ENCODE measurements at places on chromosomes 11 and 22.

- DNase-seq = no peak
These were observed 12.9 kb upstream of the PIK3IP1 start for GRCh38 chr22:31305194-31305593.

DNA sequence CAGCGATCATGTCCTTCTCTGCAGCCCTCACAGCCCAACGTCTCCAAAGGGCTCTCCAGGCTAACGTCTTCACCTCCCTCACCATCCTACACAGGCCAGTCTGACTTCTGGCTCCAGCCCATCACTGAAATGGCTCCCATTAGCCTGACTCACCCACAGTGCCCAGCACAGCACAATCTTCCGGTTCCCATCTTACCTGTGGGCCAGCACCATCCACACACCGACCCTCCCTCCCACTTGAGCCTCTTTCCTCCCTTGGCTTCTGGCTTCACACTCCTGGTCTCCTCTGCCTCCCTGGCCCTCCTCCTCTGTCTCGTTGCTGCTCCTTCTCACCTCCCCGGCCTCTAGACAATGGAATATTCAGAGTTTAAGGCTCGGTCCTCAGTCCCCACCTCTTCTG is 51.2 kb downstream of the PDE2A start:
- no peak for DNase-seq

DNA sequence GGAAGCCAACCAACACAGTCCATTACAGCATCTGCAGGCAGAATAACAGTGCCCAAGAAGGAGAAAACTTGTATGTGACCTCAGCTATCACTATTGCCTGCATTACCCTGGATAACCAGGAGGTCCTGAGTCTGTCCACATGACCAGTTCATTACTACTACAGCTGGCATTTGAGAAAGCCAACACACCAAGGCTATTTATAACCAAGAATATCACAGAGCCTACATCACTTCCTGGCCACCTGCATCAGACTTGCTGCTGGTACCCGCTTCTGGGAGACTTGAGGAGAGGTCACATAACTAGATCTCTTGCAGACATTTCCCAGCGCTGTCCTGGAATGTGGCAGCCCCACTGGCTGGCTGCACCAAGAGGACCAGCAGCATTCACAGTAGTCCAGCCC is 11.1 kb upstream of the OR56B4 start:
- no peak for DNase-seq

DNA sequence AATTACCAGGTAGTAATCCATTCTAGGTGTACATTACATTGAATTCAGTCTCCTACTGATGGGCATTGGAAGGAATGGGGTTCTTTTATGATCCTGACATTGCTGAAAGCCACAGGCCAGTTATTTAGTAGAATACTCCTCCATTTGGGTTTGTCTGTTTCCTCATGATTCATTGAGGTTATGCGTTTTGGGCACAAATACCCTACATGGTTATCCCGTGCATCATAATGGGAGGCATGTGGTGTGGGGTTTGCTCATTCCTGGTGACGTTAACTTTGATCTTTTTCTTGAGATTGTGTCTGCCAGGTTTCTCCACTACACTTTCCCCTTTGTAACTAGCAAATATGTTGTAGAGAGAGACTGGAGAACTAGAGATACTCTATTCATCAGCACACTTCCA is 5.5 kb downstream of the FOLR3 start:
- DNase-seq = no peak

- DNase-seq = no peak
These were observed 110.5 kb downstream of the ATG16L2 start for GRCh38 chr11:72924568-72925190.

DNA sequence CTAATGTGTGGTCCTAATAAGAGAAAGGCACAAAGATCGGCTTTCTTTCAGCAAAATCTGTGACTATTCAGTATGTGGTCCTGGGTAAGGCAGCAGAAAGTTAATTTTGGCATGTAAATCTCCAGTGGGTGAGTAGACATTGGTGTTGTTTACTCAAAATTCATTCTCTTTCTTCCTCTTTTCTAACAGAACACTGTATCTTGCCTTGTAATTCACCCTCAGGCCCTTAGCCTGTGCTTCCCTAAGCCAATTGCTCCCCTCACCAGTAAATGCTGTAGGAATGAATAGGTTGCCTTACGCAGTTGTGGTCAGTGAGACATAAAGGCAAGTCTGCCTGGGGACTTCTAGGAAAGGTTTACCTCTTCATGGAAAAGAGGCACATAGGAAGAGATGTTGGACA is 49.9 kb upstream of the PDE3B start:
- DNase-seq = no peak

- DNase-seq = no peak
These were observed 117.4 kb downstream of the DBX1 start for GRCh38 chr11:20042811-20043341.

DNA sequence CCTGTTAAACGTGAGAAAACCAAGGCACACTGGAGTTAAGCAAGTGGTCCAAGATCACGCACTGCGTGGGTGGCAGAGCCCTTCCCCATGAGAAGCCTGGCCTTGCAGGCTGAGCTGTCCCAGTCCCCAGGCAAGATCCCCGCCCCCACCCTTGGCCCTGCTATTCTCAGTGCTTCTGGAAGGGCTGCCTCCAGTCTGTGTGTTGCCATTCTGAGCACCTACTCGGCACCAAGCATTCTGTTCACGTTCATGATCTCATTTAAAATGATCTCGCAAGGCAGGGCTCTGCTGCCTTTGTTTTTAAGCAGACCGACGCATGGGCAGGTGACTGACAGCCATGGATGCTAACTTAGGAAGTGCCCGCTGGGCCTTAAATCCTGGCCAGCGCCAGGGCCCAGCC is 62.8 kb downstream of the PHF21B start:
- no peak for DNase-seq

DNA sequence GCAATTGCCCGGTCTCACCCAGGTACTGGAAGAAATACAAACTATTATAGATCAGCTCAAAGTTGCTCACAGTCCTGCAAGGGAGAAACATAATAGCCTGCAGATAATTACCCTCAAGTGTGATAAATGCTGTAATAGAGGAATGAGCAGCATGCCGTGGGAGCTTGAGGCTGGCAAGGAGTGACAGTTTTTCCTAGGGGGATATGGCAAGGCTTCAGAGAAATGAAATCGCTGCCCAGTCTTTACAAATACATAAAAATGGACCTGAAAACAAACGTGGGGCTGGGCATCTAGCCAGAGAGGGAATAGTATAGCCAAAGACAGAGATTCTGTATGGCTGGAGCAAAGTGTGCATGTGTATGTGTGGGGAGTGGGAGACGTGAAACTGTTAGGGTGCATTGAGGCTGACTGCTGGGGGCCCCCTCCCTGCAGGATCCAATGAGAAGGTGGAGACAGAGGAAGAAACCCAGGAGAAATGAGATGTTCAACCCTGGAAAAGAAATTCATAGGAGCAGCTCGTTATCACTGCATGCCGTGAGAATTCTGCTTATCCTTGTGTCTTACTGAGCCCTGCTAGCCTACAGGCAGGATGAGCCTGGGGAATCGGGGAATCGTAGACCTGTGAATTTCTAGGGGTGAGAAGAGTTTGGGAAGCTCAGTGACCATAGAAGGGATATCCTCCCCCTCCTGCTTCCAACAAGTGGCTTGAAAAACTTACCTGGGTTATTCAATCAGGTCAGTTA is 167.0 kb downstream of the LDLRAD3 start:
- DNase-seq = no peak

- peak; percentile 73 for DNase-seq
These were observed 14.2 kb downstream of the TP53I11 start for GRCh38 chr11:44936525-44936924.

DNA sequence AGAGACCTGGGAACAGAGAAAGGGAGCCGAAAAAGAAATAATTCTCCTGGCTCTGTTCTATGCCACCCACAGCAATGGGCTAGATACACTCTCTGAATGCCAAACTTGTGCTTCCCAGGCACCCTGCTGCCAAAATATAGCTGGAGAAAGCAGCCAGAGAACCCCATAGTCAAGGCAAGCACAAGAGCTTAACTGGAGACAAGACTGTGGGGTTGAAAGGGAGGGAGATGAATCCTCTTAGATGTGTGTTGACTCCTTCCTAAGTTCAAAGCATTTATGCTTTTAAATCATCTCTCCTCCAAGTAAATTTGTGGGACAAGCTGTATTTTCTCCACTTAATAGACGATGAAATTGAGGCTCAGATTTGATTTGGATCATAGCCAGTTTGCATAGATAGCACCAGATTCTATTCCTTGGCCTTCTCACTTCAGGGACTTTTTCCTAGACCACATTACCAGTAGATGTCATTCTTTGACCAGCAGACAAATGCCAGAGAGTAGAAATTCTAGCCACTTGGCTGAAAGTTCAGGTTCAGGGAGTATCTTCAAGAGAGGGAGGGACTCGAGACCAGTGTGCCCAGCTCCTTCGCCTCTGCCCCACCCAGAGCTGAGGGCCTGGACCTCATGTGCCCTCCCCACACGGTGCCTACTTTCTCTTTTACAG is 16.5 kb upstream of the ETS1 start:
- DNase-seq = no peak

DNA sequence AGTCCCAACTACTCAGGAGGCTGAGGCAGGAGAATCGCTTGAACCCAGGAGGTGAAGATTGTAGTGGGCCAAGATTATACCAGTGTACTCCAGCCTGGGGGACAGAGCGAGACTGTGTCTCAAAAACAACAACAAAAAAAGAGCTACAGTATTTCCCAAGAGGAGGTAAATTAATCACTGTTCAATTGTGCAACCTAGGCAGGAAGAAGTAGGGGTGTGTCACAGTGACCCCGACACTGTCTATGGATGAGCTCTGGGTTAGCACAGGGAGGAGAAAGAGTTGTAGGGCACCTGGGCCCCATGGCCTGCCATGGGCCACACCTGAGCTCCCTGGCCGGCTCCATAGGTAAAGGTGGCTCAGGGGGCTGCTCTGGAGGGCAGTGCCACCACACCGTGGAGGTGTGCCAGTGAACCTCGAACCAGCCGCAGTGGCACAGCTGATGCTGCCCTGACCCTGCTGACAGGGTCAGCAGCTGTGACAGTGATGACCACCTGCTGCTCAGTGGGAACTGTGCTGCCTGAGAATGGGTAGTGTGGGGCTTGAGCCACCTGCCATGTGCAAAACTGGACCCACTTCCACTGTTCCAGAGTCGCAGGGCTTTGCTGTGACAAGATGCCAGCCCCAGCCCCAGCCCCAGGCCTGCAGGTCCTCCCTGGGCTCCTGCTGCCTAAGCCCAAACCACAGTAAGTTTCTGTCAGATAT is 84.0 kb upstream of the PITPNB start:
- DNase-seq = no peak

GRCh38 chr11:129364143-129364654 is 11.4 kb upstream of the BARX2 start:
- peak; percentile 64 for DNase-seq

- no peak for DNase-seq
These were observed 35.9 kb downstream of the PIK3C2A start for GRCh38 chr11:17171916-17172315.

DNA sequence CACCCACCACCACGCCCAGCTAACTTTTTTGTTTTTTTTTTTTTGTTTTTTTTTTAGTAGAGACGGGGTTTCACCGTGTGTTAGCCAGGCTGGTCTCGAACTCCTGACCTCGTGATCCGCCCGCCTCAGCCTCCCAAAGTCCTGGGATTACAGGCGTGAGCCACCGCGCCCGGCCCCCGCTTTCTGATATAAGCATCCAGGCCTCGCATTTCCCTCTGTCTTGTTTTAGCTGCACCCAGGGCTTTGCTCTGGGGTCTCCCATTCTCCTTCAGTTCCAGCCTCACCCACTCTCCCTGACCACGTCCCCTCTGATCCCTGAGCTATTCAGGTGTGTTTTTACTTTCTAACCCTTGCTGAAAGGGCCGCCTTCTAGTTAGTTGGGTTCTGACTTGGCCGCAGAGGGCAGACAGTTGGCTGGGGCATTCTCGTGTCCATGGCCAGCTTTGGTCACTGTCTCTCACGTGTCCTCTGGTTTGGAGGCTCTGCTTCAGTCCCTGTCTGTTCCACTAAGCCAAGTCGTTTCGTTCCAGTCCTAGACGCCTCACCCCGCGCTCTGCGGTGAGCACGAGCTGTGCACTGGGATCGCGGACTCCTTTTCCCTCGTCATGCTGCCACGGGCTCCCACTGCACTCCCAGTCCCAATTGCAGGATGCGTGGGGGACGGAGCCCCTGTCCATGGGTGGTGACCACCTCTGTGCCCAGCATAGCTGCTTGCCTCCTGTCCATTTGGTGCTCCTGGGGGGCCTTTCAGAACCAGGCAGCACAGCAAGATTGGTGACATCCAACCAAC is 6.0 kb upstream of the TNNT3 start:
- no peak for DNase-seq

DNA sequence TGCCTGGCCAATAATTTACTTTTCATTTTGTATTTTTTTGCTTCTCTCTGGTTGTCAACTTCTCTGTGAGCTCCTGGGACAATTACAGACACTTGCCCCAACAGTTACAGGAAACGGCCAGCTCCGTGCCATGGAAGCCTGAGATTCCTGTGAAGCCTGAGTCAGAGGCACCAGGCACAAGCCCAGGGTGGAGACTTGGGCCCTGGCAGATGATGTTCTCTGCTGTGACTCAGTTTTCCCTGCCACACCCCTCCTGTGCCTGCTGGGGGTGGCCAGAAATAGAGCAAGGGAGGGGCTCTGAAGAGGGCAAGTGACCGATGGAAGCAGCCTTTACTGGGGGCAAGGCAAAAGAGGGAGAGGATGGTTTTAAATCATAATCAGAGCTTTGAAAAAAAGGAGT is 4.9 kb downstream of the ATP5MGL start:
- DNase-seq = no peak

DNA sequence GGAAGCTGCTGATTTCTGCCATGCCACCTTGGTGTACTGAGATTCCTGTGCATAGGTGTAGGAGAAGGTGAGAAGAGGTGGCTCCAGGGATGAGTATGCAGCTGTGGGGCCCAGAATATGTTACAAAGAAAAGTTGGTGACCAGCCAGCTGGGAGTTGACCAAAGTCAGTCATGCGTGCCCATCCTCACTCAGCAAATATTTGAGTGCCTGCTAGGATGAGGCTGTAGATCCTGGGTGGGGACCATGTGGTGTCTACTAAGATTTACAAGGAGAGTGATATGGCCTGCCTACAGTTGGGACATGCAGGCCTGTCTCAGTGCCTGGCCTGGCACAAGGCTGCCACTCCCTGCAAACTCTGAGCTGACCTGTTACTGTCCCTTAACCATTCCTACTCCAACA is 19.4 kb downstream of the RNF185 start:
- no peak for DNase-seq

DNA sequence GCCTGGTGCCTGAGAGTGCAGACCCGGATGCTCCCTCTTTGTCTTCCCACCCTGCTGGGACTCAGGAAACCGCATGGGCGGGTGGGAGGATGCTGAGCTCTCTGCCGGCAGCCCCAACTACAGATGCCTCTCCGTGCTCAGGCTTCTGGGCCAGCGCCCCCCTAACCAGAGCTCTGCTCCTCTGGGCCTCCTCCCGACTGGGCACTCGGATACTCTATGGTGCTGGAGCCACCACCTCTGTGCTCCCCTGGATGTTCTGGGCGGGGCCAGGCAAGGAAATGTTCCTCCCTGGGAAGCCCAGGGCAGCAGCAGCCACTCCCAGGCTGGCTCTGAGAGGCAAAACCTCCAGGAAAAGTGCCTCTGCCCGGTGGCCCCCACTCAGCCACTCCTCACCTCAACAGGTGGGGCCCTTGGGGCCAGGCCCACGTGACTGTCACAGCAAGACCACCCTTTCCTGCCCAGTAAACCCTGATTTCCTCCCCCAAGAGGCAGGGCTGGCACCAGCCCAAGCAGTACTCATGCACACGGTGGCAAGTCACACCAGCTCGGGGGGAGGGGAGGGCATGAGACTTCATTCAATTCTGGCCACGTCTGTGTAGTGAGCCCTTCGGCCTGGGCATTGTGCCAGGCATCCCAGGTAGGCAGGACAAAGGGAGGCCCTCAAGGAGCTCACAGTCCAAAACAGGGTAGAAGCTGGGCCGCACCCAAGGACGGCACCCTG is 54.7 kb upstream of the TCF20 start:
- no peak for DNase-seq

- DNase-seq = no peak
These were observed 27.4 kb downstream of the TUG1 start for GRCh38 chr22:30996462-30996861.

Measured in caudate nucleus (tissue), 63 donors.